ENCODE measurements at places on chromosomes 2 and 18. TPM values are rescaled to one million over a fixed set of nuclear protein-coding genes. Genes with fewer than 3 reads are reported as not detected.

GRCh38 chr2:15969214-15969613, 28.9 kb downstream of the MYCN start:
- H3K4me1 ChIP-seq, result peaks cover 19% of the 10 kb centered on the region
- no peak overlapping the region for H3K4me3 ChIP-seq
- peaks cover 5% of the 10 kb centered on the region for H3K27me3 ChIP-seq

DNA sequence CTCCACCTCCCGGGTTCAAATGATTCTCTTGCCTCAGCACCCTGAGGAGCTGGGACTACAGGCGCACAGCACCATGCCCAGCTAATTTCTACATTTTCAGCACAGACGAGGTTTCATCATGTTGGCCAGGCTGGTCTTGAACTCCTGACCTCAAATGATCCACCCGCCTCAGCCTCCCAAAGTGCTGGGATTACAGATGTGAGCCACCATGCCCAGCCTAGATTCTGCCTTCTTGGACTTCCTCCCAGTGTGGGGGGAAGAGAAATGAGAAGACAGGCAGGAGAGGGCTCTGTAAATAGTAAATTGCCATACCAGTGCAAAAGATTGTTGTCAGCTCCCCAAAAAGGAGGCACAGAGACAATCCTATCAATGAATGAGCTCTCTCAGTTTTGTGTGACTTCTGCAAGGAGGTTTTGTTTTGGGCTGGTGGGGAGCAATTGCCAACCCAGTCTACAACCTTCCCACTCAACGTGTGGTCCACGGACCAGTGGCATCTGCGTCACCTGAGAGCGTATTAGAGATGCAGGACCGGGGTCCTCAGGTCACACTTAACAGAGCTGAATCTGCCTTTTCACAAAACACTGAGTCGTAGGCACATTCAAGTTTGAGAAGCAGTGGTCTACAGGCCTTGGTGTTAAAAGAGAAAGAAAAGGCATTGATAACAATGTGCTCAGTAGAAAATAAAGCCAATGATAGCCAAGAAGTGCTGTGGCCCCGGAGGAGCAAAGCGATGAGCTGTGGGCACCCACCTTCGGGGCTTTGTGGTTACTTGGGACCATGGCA, 78.1 kb downstream of the MYCN start:
- peaks cover 28% of the 10 kb centered on the region for H3K27me3 ChIP-seq
- H3K27ac ChIP-seq, result no peak overlapping the region
- H3K4me1 ChIP-seq, result peaks cover under 1% of the 10 kb centered on the region
- no peak overlapping the region for H3K4me3 ChIP-seq
- no peak for DNase-seq

GRCh38 chr2:220175967-220176366, 548.5 kb downstream of the SLC4A3 start:
- no peaks in the 10 kb centered on the region for H3K27me3 ChIP-seq
- no peak overlapping the region for H3K4me3 ChIP-seq
- no peaks in the 10 kb centered on the region for H3K4me1 ChIP-seq
- H3K36me3 ChIP-seq, result no peaks in the 10 kb centered on the region
- DNase-seq, result no peak

The BBS5 gene
- 2.9 TPM for total RNA-seq

DNA sequence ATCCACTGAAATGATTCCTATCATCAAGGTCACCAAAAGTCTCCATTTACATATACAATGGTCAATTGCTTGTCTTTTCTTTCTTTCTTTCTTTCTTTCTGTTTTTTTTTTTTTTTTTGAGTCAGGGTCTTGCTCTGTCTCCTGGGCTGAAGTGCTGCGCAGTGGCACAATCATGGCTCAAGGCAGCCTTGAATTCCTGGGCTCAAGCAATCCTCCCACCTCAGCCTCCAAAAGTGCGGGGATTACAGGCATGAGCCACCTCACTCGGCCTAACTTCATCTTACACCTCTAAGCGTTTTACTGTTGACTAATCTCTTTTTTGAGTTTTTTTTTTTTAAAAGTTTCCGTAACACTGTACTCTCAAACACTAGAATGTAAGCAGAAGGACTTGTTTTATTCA, 867 bp downstream of the SF3B6 start:
- H3K4me1 ChIP-seq, result peaks cover 23% of the 10 kb centered on the region
- no peaks in the 10 kb centered on the region for H3K36me3 ChIP-seq
- no peak for DNase-seq
- H3K27me3 ChIP-seq, result no peaks in the 10 kb centered on the region
- H3K4me3 ChIP-seq, result peak overlapping the region; percentile 95
- H3K27ac ChIP-seq, result peak overlapping the region; percentile 92

The APLF gene
- 5.3 TPM for total RNA-seq

GRCh38 chr18:5600378-5601071, 56.7 kb upstream of the EPB41L3 start:
- H3K27ac ChIP-seq, result no peak overlapping the region
- no peaks in the 10 kb centered on the region for H3K4me1 ChIP-seq
- H3K4me3 ChIP-seq, result no peak overlapping the region
- H3K36me3 ChIP-seq, result peaks cover under 1% of the 10 kb centered on the region
- DNase-seq, result no peak

- H3K4me3 ChIP-seq, result no peak overlapping the region
- H3K27ac ChIP-seq, result peak overlapping the region; percentile 27
- H3K27me3 ChIP-seq, result no peaks in the 10 kb centered on the region
Measured at GRCh38 chr2:239200646-239201530, 199.9 kb downstream of the HDAC4 start.

The CD207 gene
- total RNA-seq, result 0.23 TPM

DNA sequence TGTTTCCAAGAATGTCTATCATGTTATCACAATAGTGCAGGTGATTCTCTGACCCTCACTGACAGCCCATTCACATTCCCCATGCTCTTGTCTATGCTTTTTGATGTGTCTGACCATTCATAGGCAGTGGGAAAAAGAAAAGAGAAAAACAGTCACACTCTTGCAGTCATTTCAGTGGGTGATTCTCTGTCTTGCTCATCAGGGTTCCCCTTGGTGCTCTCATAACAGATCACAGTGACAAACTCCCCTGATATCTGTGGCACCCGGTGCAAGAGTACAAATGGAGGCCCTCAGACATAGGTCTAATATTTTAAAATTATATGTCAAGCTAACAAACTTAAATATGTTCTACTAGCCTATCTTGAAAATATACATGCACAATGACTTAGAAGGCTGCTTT, 72.7 kb upstream of the PPP1CB start:
- DNase-seq, result no peak
- H3K4me3 ChIP-seq, result no peak overlapping the region
- no peaks in the 10 kb centered on the region for H3K36me3 ChIP-seq
- H3K27ac ChIP-seq, result peak overlapping the region; percentile 96

The CCDC121 gene
- 1.3 TPM for total RNA-seq

The KLHL14 gene
- not detected for total RNA-seq

GRCh38 chr2:30626397-30626796, 179.4 kb downstream of the LCLAT1 start:
- H3K27me3 ChIP-seq, result no peaks in the 10 kb centered on the region
- no peak overlapping the region for H3K27ac ChIP-seq
- H3K4me3 ChIP-seq, result no peak overlapping the region
- DNase-seq, result no peak
- H3K4me1 ChIP-seq, result peaks cover 14% of the 10 kb centered on the region
- no peaks in the 10 kb centered on the region for H3K36me3 ChIP-seq

The FOXD4L1 gene
- not detected for total RNA-seq

- peaks cover 3% of the 10 kb centered on the region for H3K4me1 ChIP-seq
- H3K36me3 ChIP-seq, result peaks cover 5% of the 10 kb centered on the region
- H3K4me3 ChIP-seq, result no peak overlapping the region
- no peak for DNase-seq
Measured at GRCh38 chr18:63062246-63062645, 257.3 kb downstream of the BCL2 start.

GRCh38 chr2:178579006-178579405, 98.7 kb downstream of the PLEKHA3 start:
- peaks cover 2% of the 10 kb centered on the region for H3K4me1 ChIP-seq
- H3K27me3 ChIP-seq, result no peaks in the 10 kb centered on the region
- peaks cover 7% of the 10 kb centered on the region for H3K36me3 ChIP-seq

DNA sequence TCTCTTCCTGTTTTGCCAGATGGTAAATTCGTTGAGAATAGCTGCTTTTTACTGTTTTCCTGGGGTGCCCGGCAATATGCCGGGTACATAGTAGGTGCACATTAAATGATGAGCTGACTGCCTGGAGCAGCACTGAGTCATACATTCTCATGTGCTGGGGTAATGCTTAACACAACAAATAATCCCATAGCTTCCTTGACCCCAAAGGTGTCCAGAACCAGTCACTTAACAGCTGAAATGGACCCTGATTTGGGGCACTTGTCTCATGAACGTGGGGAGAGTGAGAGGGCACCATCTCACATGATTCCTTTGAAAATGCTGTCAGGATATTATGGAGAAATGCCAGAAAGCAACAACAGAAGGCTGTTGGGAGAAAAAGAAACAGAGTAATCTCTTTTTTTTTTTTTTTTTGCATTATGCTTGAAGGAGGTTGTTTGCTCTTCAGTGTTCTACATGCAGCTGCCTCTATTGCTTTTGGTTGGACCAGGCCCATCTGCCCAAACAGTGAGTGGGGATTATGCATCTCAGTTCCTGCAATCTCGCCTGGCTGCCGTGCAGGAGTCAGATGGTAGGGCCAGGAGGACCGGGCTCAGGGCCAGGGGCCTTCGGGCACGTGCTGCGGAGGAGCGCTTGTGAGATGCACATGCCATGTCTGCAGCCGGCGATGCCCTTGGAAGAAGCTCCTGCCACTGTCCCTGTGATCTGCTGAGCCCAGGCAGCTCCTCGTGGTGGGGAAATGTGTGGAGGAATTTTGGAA, 162.1 kb downstream of the SH3RF3 start:
- H3K4me1 ChIP-seq, result peaks cover 4% of the 10 kb centered on the region
- H3K4me3 ChIP-seq, result no peak overlapping the region
- H3K36me3 ChIP-seq, result no peaks in the 10 kb centered on the region
- peak overlapping the region; percentile 41 for H3K27ac ChIP-seq
- peaks cover 20% of the 10 kb centered on the region for H3K27me3 ChIP-seq
- no peak for DNase-seq

Data from T-helper 17 cell (primary cell).